ENCODE measurements at places on chromosomes 7 and 10. TPM values are rescaled to one million over a fixed set of nuclear protein-coding genes. Genes with fewer than 3 reads are reported as not detected.

- no peak for DNase-seq
These were observed 20.4 kb upstream of the INSYN2A start for GRCh38 chr10:127216786-127217185.

- no peak for DNase-seq
These were observed 2.0 kb downstream of the NFKB2 start for GRCh38 chr10:102397222-102398171.

DNA sequence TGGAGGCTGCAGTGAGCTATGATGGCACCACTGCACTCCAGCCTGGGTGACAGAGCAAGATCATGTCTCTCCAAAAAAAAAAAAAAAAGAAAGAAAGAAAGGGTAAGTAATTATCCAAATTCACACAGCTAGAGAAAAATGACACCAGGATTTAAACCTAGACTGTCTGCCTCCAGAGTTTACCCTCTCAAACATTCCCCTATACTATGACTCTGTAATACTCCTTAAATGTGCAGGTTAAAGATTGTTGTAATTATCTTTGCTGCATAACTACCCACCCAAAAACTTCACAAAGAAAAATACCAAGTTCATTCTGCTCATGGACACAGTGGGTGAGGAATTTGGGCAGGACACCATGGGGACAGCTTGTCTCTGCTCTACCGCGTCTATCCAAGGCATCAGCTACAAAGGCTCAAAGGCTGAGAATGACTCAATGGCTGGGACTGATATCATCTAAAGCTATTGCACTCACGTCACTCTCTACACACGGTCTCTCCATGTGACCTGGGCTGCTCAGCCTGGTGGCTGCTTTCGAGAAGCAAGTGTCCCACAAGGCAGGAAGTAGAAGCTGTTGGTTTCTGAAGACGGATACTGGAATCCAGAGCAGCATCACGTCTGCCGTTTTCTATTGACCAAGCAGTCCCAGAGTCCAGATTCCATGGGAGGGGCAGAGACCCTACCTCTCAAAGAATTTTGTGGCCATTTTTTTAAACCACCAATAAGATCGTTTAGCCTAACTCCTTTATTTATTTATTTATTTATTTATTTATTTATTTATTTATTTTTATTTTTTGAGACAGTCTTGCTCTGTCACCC lies 185.7 kb upstream of the AUTS2 start:
- DNase-seq = peak; percentile 31

GRCh38 chr10:61452655-61453641 lies at the start of gene TMEM26:
Gene TMEM26, minus strand, starts transcription at chr10:61453381. Its CDS starts 300 bp downstream, at chr10:61453081.
- DNase-seq = peak; percentile 80

- peak; percentile 32 for DNase-seq
These were observed 169.9 kb upstream of the ASAH2 start for GRCh38 chr10:50421026-50421719.

GRCh38 chr7:133389727-133390126 lies 136.8 kb downstream of the EXOC4 start:
- no peak for DNase-seq

GRCh38 chr10:17655567-17656146 lies 11.7 kb downstream of the STAM start:
- DNase-seq = no peak

DNA sequence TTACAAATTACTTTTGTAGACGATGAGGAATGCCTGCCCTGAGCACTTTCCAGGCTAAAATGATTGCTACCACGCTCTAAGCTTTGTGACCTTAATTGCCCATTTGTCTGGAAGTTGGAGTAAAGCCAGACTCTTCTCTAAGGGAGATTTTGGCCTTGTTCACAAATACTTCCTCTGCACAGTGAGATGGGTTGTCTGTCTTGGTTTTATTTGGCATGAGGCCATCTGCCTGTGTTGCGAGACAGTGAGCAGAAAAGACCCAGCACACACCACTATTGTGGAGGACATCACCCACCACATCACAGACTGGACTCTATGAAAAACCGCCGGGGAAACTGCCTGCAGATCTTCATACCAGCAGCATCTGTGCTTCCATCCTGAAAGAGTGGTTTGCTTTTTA lies 138.4 kb downstream of the BICC1 start:
- no peak for DNase-seq

DNA sequence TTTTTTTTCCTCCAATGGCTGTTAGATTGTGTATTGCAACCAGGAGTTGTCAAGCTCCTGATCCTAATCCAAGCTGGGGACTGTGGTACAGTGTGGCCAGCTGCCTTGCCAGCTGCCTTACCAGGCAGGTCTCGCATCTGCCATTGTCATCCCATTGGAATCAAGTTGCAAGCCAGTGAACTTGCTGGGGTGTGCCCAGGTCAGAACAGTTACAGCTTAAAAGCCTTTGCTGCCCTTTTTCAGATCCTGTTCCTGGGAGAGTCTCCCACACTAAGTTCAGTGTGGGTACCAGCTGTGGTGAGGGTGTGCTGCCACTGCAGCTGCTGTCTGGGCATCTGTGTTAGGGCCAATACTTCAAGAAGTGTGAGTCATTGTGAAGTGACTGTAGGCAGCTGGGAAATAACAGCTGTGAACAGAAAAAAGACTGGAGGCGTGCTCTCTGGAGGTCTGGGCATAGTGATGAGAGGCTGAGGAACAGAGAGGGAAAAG lies 72.8 kb downstream of the CCNY start:
- DNase-seq = peak; percentile 59

- no peak for DNase-seq
These were observed 45.3 kb downstream of the ZNF777 start for GRCh38 chr7:149415391-149416071.

DNA sequence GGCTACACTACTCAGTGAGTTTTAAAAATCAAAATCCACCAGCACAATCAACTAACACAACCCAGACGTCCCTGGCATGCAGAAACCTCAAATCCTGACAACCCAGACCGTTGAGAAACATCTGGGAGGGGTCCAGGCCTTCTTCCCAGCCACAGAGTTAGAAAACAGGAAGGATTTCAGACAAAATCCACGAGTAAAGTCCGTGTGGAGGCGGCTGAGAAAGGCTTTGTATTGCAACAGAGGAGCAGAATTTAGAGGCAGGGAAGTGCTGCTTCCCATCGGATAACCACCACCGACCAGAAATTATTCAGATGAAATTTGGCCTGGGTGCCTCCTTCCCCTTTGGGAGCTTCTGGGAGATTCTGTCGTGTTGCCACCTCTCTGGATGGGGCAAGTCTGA lies 61.5 kb downstream of the TNS3 start:
- DNase-seq = no peak

DNA sequence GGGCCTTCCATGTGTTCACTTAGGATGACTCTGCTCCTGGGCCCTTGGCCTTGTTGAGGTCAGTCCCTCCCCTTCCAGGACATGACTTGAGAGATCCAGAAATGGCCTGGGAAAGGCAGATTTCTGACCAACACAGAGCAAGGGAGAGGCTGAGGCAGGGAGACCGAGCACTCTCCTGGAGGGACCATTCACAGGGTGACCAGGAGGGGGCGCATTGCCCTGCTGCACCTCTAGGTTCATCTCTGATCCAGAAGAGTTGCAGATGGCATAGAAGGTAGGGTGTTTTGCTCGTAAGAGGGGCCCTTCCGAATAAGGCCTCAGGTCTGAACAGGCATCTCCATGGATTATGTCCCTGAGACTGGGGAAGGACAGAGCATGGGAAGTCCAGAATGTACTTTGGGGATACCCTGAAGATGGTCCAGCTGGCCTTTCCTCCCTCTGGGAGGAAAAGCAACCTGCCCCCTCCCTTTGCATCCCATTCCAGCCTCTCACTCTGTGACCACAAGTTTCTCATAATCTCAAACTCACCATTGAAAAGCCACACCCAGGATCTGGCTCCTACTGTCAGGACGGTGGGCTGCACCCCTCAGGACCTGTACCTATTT lies 6.6 kb downstream of the DMBT1 start:
- DNase-seq = no peak

- DNase-seq = no peak
These were observed 335.1 kb upstream of the SEMA3A start for GRCh38 chr7:84529480-84530205.

DNA sequence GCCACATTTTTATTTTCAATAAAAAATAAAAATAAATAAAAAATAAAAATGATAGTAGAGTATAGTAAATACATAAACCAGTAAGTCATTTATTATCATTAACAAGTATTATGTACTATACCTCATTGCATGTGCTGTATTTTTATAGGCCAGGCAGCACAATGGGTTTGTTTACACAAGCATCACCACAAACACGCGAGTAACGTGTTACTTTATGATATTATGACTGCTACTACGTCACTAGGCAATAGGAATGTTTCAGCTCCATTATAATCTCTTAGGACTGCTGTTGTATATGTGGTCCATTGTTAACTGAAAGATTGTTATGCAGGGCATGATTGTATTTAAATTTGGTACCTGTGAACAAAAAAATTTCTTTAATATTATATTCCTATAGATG lies 20.8 kb upstream of the SDHAF3 start:
- no peak for DNase-seq

Gene GPR15LG
- polyA plus RNA-seq = not detected

Gene ELAPOR2
- polyA plus RNA-seq = 6.4 TPM

Gene RAMP3
- polyA plus RNA-seq = 5.6 TPM

Gene KCNIP2
- polyA plus RNA-seq = 6.0 TPM

Gene FAS
- 10.5 TPM for polyA plus RNA-seq

Gene PRKCQ
- polyA plus RNA-seq = 22.7 TPM

Gene GOT1
- 37.8 TPM for polyA plus RNA-seq
